Neural crest cell (in vitro differentiated cells): ENCODE measurements at places on chromosomes 4 and X. TPM values are rescaled to one million over a fixed set of nuclear protein-coding genes. Genes with fewer than 3 reads are reported as not detected.

DNA sequence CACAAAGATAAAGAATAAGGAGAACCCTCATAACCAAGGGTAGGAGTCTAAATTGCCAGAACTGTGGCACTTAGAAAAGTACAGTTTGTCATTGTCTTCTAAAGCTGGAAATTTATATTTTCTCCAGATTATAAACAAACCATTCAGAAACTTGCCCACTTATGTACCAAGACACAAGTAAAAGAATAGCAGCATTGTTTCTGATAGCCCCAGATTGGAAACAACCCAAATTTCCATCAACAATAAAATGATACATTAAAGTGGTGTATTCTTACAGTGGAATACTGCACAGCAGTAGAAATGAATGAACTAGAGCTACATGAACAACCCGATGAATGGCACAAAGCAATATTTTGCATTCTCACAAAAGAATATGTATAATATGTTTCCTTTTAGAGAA lies 63.1 kb upstream of the PDHA1 start:
- DNase-seq: no peak

DNA sequence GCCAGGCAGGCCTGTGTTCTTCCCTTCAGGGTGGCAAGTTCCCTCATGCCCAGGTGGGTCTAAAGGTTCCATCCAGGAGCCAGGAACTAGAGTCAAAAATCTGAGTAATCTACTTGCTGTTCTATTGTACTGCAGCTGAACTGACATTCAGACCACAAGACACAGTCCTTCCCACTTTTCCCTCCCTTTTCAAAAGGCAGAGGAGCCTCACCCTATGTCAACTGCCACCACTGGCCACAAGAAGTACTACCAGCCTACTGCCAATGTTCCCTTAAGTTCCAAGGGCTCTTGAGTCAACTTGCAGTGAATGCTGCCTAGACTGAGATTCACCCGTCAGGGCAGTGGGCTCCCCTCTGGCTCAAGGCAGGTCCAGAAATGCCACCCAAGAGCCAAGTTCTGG lies 133.5 kb downstream of the FAM47B start:
- no peak for DNase-seq

- no peak for DNase-seq
Observed at GRCh38 chrX:25241461-25241860, 225.7 kb upstream of the ARX start.

GRCh38 chr4:151665022-151665784 lies 95.6 kb downstream of the GATB start:
- DNase-seq: no peak

GRCh38 chr4:56757261-56757746 lies 64.2 kb downstream of the SPINK2 start:
- DNase-seq: no peak

DNA sequence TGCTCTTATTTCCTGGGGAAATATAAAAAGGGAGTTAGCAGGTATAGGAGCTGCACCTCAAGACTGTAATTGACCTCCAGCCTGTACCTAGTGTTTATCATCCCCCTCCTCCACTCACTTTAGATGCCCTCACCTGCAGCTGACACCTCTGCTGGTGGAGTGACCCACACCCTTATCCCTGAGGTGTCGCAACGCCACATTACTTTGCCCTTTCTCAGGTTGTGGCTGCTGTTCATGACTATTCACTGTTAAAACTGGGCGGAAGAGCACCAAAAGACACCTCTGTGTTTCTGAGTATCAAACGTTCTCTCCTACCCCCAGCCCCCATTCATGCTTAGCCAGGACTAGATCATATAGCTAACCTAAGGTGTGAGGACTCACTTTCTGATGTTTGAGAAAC lies 101.5 kb upstream of the ADAMTS3 start:
- DNase-seq: no peak

DNA sequence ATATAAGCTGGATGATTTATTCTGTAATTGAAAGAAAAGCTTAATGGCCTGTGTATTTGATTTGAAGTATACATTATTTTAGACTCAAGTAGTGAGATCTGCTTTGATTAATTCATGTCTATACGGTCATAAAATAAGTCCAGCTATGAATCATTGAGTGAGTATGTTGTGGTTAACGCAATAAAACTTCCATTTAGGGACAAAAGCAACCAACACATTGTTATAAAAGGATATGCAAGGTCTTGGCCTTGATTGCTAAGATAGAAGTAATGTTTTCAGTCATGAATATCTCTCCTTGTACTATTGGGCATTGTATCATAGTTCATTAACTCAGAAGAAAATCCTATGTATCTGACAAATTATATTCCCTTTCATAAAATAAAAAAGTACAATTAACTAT lies 162.1 kb downstream of the EPHA5 start:
- no peak for DNase-seq

The HSFX4 gene
- total RNA-seq: not detected in 2 replicates

The SCRG1 gene
- total RNA-seq: 4.8 and 5.1 TPM in 2 replicates

The BDH2 gene
- total RNA-seq: 70.7 and 72.3 TPM in 2 replicates

The CORIN gene
- total RNA-seq: 0.05 and 0.34 TPM in 2 replicates

The MAGED4B gene
- 175 and 191 TPM in 2 replicates for total RNA-seq
